NCI-H460 (cell line): ENCODE measurements at places on chromosomes 7 and 10.
A peak's percentile ranks its signal among the peaks of the same experiment; 100 is the strongest.

DNA sequence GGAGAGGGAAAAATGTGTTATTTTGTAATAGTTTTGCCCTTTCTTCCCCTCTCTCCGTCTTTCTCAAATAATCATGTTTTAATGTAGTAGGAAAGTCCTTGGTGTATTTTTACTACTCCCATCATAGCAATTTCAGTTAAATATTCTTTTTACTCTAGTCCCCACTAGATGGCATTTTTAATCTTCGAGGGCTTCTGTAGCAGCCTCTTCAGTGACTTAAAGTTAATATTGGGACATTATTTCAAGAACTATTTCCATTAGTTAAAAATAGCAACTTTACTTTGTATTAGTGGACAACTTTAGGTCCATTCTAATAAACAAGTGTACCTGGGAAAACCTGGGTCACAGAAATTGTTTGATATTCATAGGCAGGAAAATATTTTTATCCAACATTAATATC lies 23.0 kb downstream of the EDRF1 start:
- DNase-seq = no peak

DNA sequence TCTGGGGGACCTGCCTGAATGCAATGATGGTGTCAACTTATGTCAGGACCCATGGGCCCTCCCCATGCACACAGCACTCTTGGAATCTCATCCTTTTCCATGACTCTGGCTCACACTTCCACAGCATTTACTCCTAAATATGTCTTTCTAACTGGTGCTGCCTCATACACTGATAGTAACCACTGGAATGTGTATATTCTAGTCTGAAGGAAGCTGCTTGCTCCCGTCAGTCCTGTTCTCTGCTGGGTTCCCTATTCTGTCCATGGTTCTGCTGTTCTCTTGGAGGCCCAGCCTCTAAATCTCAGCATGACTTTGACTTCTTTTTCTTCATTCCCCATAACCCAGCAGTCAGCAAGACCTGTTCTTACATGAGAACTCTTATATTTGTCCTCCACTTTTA lies 1055.1 kb downstream of the KCNMA1 start:
- no peak for DNase-seq

GRCh38 chr7:123502201-123502600 lies 32.2 kb downstream of the IQUB start:
- DNase-seq = no peak

- no peak for DNase-seq
These were observed 176.1 kb downstream of the DIP2C start for GRCh38 chr10:513393-513792.

- DNase-seq = no peak
These were observed 231.2 kb downstream of the EXOC4 start for GRCh38 chr7:133484086-133484485.

GRCh38 chr7:33072471-33072870 lies 9.9 kb upstream of the NT5C3A start:
- no peak for DNase-seq

- DNase-seq = no peak
These were observed 2.6 kb downstream of the ZNF775 start for GRCh38 chr7:150381785-150382122.

DNA sequence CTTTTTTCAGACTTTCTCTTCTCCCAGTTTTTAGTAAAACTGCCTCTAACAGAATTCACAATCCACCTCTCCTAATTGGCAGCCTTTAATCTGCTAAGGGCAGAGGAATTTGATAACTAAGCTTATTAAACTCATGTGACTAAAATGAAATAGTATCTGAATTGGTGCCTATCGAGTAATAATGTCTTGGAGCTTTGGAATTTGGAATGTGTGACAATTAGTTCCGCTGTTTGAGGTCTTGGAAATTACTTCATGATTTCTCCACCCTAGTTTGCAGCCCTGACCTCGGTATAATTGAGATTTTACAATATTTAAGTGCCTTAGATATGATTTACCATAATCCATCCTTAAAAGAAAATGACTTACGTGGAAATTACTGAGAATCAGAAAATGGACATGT lies 190.4 kb upstream of the NEBL start:
- no peak for DNase-seq

DNA sequence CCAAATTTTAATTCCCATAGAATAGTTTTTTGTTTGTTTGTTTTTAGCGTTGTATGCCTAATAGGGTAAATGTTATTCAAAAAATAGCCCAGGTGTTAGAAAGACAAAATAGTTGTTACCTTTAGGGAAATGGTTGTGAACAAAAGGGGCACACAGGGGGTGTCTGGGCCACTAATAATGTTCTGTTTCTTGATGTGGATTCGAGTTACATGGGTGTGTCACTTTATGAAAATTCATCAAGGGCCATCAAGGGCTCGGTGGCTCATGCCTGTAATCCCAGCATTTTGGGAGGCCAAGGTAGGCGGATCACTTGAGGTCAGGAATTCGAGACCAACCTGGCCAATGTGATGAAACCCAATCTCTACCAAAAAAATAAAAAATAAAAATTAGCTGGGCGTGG lies 531.8 kb upstream of the C7orf33 start:
- no peak for DNase-seq

DNA sequence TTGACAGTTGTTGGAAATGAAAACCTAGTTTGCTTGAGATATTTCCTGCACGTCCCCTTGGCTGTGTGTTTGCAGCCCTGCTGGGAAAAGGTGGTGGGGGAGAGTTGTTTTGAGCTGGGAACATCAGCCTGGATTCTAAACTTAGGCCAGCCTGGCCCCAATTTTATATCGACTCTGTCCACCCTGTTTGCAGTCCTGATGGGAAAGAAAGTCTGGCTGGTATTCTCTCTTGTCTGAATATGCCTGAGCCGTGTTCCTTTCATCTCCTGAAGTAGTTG lies 178.7 kb downstream of the CCDC3 start:
- no peak for DNase-seq

DNA sequence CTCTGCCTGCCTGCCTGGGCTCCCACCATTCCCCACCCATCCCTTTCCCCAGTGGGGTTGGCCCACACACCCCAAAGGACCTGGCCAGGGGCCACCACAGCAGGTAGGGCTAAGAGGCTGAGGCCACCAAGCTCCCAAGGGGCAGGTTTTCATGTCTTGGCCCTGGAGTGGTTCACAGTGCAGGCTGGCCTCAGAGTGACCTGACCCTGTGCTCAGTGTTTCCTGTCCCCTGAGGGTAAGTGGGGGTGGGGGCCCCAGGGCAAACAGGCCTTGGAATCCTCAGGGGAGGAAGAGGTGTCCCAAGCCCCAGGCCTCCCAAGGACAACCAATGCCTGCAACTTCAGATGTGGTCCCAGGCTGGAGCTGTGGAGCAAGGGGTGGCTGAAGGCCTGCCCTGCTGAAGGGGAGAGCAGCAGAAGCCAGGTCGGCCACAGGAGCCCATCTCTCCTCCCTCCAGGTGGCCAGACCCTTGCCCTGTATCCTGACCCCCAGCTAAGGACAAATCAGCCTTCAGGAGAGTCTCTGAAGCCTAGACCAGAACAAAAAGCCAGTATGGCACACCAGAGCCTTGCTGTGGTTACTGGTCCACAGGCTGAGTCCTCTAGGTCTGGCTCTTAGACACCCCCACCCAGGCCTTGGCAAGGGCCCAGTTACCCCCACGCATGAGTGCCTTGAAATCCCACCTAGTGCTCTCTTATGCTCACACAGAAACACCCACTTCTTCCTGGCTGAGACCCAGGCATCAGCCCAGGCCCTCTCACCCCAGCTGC lies 27.6 kb downstream of the POLL start:
- no peak for DNase-seq

DNA sequence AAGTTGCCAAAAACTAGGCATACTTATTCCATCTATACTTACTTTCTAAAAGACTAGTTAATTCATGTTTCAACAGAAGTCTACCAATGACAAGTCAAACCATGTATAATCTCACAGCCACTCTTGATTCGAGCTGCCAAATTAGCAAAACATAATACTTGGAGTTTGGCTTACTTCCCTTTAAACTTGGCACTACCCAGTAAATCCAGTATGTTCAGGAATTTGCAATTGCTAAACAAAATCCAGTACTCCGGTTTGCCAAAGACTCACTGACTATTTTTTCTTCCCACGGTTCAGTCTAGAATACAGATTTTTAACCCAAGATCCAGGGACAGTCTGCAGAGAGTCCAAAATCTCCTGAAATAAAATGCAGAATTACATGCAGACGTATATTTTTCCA lies 4.6 kb downstream of the OAT start:
- DNase-seq = no peak

- DNase-seq = peak; percentile 13
These were observed 30.2 kb upstream of the CYP26C1 start for GRCh38 chr10:93030409-93030808.

- no peak for DNase-seq
These were observed 10.8 kb upstream of the C10orf53 start for GRCh38 chr10:49668684-49669083.

GRCh38 chr7:40393660-40394059 lies 258.9 kb downstream of the SUGCT start:
- DNase-seq = no peak

DNA sequence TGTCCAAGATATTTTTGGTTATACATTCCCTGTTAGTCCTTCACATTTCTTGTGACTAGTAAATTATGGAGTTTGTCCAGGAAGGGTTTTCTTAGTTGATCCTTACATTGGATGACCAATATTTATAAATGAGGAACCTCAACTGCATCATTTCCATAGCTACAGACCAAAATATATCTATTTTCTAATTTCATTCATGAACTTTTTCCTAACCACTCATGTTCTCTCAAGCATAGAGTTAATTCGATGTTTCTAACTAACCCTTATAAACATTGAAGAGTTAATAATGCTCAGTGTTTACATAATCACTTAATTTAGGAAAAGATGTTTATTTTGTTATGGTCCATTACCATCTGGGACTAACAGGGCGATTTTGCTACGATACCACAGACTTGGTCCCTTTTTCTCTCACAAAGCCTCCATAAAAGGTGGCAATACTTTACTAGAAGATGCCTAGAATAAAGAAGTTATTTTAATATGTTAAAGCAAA lies 591.0 kb downstream of the MAGI2 start:
- no peak for DNase-seq

- DNase-seq = no peak
These were observed 51.7 kb downstream of the HSPA12A start for GRCh38 chr10:116690356-116691322.

- DNase-seq = no peak
These were observed 4.0 kb downstream of the VSIR start for GRCh38 chr10:71769279-71769823.

- DNase-seq = no peak
These were observed 32.8 kb upstream of the PHF14 start for GRCh38 chr7:10940704-10941355.

DNA sequence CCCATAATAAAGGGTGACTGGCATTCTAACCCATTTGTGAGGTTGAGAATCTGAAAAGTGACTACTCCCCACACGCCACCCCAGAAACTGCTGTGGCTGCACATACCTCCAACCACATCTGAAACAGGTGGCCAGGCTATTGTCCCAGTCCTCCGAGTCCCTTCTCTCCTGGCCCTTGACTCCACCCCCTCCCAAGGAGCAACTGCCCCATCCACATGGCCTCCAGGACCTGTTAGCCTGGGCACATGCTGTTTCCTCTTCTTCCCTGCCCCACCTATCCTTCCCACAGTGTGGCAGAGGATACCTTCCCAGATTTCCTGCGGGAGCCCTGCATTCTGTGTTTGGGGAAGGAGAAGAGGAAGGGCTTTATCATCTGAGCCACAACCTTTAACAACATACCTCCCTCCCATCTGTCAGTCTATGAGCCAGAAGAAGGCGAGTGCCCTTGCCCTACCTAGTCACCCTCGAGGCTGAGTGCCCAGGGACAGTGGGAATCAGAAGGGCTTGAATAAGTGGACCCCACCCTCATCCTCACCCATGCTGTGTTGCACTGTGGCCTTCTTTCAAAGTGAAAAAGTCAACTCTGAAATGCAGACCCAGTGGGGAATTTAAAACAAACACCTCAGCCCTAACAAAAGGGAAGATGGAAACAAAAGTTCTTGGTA lies 11.9 kb downstream of the STEAP1B start:
- no peak for DNase-seq

DNA sequence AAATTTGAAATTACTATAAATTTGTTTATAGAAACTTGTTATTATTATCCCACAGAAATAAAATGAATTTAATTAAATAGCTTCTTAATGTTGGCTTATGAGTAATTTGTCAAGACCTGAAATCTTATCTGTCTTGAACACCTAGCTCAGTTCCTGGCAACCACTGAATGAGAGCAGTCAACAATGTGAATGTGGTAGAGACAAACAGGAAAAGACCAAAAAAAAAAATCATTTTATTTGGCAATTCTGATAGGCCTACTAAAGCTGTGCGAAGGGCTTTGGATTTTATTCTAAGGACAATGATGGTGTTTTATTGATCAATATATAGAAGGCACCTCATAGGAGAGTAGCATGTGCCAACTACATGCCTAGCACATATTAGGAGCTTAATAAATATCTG lies 127.8 kb upstream of the RSU1 start:
- DNase-seq = no peak

- DNase-seq = no peak
These were observed 24.6 kb downstream of the NAMPT start for GRCh38 chr7:106260136-106260561.

DNA sequence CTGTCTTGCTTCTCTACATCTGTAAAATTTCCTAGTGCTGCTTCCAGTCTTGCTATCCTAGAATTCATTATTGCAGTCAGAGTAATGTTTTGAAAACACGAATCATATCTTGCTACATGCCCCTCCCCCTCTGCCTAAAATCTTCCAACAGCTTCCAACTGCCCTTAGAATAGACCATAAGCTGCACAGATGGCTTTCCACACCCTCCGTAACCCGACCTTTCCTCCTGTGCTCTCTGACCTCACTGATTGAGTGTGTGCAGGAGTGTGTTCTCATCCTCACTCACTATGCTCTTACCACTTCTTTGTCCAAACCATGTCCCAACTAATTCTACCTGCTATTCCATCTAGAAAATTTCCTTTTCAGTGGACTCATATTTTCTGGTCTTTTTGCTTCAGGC lies 121.2 kb upstream of the ANKRD1 start:
- DNase-seq = no peak

GRCh38 chr10:74310652-74311257 lies 159.7 kb downstream of the ADK start:
- DNase-seq = no peak

GRCh38 chr10:112565434-112566053 lies 118.5 kb downstream of the VTI1A start:
- peak; percentile 78 for DNase-seq

GRCh38 chr7:46576950-46577349 lies 655.9 kb upstream of the IGFBP3 start:
- no peak for DNase-seq

DNA sequence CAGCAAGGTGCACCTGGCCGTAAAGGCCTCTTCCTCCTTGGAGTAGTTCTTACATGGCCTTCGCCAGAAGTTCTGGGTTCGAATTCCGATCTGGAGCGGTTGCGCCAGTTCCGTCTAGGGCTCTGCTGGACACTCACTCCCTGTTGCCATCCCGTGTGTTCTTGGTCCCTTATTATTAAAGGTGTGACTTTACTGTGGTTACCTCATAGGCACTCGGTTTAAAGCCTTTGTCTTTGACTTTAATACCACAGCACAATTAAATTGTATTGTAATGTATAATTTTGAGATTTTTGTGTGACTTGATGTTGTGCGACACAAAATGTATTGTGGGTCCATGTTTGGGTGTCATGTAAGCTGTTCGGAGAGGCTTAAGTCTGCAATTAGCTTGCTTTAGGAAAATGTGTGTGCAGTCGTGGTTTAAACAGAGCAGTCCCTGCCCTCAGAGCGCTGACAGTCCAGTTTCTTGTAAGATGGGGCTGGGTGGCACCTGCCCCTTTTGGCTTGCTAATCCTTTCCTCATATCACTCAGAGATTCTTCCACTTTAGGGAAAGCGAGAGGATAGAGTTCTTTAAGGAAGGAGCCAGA lies 919 bp downstream of the INPP5F start:
- no peak for DNase-seq
